ENCODE measurements at places on chromosomes 3 and 15.
A peak's percentile ranks its signal among the peaks of the same experiment; 100 is the strongest.

DNA sequence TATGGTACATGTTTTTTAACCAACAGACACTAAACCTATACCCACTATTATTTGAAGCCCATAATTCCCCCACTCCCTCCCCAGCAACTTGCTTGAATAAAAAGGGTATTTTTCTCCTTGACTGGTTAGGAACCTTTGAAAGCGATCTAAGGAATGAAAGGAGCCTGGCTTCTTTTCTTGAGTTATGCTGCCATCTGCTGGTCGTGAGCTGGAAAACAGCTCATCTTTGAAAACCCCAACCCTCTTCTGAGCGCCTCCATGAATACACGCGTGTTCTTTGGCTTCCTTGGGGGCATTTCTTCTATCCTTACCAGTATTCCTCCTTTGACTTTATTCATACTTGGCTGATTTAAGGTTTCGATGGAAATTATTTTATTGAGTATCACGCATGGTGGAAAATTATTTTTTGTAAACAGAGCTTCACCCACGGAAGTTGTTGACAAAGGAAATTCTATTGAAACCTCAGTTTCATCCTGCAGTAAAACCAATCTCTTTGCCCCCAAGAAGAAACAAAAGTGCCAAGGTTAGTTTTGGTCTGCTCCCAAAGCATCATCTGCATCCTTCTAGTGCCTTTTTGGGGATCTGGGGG lies 171.6 kb downstream of the SV2B start:
- peak; percentile 58 for DNase-seq

DNA sequence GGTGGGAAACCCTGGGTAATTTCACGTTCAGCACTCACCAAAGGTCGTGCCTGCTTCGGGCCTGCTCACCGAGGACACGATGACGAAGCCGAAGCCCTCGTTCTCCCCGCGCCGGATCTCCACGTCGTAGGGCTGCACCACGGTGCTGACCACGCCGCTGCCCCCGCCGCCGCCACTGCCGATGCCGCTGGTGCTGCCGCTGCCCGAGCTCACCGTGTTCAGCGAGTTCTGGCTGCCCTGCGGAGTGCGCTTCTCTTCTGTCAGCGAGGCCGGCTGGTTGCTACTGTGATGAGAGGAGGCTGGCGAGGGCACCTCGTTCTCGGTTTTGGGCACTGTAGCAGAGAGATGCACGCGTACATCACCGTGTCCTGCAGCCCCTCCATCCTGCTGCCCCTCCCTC lies 659.5 kb downstream of the MAGI1 start:
- DNase-seq, result no peak

GRCh38 chr3:185797108-185797881 lies 27.5 kb downstream of the IGF2BP2 start:
- DNase-seq, result no peak

GRCh38 chr3:193614430-193614829 lies 21.4 kb downstream of the OPA1 start:
- no peak for DNase-seq

- no peak for DNase-seq
Measured at GRCh38 chr15:41511331-41511898, 2.2 kb downstream of the LTK start.

DNA sequence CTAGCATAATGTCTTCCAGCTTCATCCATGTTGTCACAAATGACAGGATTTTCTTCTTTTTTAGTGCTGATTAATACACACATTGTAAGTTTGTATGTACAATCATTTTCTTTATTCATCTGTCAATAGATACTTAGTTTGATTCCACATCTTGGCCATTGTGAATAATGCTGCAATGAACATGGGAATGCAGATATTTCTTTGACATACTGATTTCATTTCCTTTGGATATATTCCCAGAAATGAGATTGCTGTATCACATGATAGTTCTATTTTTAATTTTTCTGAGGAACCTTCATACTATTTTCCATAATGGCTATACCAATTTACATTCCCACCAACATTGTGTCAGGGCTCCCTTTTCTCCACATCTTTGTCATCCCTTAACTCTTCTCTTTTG lies 117.9 kb downstream of the MEIS2 start:
- DNase-seq, result no peak

DNA sequence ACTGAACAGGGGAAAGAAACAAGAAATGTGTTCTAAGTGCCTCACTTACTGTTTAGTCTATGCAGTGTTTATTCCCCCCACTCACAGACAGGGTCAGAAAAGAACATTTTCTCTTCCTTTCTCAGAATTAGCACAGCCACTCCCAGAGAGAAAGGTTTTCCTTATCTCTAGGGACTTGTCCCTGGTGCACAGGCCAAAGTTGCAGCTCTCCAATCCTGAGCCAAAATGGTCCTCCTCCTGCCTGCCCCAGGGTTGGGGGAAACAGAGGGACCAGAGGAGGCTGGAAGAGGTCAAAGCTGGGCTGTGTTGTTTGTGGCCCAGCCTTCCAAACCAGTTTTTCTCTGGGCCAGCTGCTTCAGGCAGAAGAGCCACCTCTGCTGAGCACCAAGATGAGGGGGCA lies 12.0 kb downstream of the RAB6B start:
- DNase-seq, result no peak

- no peak for DNase-seq
Measured at GRCh38 chr3:141109751-141110150, 58.6 kb downstream of the SPSB4 start.

GRCh38 chr3:55751730-55752129 lies 264.6 kb upstream of the WNT5A start:
- no peak for DNase-seq

DNA sequence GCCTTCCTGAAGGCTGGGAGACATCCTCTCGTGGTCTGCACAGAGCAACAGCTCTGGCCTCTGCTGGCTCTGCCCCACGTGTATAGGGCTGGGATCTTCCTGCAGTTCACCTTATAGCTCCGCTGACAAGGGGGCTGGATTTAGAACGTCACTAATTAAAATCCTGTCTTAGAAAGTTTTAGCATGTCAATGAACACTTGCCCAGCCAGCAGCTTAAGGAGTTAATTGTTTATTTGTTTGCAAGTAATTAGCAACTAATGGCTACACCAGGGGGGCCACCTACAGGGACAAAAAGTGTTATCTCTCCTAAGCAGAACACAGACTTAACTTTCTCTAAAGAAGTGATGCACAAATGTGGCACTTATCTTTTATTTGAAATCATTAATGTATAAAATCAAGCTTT lies at the start of gene HESX1:
HESX1 (minus strand) TSS at position 84 of the 403 bp plus-strand sequence; CDS start at position 24, 60 bp downstream.
- DNase-seq, result no peak

- no peak for DNase-seq
Measured at GRCh38 chr15:64096668-64097384, 1.0 kb downstream of the SNX1 start.

DNA sequence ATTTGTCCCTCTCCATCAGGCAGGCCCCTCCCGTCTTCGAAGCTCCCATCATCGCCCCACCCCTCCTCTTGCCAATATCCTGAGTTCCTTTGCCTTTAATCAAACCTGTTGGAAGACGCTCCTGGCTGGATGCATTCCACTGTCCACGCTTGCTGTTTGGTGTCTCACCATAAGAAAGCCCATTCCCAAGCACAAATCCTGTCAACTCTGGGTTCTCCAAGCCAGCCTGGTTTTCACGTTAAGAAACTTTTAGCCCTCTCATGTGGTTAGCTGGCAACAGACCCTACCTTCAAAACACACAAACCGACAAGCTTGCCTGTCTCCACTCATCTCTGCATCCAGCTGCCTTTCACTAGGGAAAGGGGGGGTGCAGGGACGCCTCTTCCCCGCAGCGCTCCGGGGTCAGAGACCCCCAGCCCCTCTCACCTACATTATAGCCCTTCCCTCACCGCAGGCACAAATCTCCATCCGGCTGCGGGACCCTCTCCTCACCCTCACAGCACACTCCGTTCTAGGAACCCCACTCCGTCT lies 1.1 kb downstream of the GORASP1 start:
- no peak for DNase-seq

DNA sequence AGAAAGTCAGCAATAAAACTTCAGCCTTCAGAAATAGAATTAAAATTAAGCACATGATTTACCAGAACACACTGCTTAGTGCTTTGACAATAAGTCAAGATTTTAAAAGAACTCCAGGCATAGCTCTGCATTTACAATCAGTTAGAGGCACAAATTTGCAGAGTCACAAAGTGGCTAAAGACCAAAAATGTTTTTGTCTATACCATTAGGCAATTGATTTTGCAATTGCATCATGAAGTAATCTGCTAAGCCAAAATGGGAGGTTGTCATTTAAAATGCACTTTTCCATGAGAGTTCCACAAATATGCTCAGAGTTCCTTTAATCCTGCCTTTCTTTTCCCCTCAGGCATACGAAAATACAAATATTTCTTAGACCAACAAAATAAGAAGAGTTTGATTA lies 10.1 kb upstream of the DCP1A start:
- DNase-seq, result no peak

- DNase-seq, result no peak
Measured at GRCh38 chr3:4208556-4208955, 94.6 kb upstream of the SETMAR start.

DNA sequence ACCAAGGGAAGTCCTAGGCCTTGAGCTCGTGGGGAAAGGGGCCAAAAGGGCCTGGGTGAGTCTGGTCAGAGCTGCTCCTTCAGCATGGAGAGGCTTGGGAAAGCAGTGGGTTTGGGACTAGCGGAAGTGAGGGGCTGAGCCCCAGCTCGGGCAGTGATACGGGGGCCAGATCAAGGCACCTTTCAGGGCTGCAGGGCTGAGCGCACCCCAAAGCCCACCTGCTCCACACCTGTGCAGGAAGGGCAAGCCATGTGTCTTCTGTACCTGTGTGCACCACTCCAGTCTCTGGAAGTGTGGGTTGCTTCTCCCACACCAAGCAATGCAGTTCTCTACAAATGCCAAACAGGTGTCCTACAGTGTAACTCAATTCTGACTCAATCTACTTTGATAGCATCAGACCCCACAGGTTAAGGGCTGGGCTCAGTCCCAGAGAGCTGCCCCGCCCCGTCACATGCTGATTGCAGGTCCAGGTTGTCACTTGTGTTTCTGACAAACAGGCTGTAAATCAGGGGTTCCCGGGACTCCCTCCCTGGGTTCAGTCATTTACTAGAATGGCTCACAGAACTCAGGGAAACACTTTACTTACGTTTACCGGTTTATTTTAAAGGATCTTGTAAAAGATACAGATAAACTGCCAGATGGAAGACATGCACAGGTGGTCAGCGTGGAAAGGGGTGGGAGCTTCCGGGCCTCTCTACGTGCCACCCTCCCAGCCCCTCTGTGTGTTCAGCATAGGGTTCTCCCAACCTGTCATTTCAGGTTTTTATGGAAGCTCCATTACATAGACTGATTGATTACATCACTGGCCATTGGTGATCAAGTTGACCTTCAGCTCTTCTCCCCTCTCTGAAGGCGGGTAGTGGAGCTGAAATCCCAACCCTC lies 28.8 kb upstream of the KLF13 start:
- no peak for DNase-seq

DNA sequence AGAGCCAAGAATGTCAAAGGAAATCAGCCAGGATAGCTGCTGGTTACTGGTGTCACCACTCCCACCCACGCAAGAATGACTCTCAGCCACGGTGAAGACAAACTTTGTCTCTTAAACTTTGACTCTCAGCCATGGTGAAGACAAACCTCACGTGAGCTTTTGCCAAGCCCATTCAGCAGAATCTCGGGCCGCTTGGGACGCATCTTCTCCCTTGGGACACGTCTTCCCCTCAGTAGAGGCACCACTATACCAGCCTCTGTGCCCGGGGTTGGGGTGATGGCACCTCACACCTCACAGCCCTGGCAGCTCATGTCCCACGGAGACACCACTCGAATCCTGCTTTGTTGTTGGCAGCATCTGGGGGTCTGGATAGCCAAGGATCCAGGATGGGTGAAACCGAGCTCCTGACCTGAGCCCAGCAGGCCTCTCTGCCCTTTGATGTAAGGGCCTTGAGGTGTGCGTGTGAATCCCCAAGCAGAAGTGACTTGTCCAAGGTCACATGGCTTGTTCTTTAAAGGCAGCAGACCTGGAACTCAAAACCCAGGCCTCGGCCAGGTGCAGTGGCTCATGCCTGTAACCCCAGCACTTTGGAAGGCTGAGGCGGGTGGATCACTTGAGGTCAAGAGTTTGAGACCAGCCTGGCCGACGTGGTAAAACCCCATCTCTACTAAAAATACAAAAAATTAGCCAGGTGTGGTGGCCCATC lies 21.8 kb downstream of the RBPMS2 start:
- DNase-seq, result no peak

DNA sequence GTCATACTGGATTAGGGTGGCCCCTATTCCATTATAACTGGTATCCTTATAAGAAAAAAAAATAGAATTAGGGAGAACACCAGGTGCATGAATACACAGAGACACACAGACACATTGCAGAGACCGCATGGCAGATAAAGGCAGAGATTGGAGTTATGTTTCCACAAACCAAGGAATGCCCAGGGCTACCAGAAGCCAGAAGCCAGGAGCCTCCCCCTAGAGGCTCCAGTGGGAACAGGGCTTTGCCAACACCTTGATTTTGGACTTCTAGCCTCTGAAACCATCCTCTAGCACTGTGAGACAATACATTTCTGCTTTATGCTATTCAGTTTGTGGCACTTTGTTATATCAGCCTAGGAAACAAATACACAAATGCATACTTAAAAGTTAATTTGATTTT lies 10.4 kb downstream of the GOLM2 start:
- DNase-seq, result no peak

GRCh38 chr3:149657926-149658743 lies at the start of gene WWTR1:
Gene WWTR1, minus strand, starts transcription at chr3:149658025. Its CDS starts 719 bp downstream, at chr3:149657306.
- no peak for DNase-seq

DNA sequence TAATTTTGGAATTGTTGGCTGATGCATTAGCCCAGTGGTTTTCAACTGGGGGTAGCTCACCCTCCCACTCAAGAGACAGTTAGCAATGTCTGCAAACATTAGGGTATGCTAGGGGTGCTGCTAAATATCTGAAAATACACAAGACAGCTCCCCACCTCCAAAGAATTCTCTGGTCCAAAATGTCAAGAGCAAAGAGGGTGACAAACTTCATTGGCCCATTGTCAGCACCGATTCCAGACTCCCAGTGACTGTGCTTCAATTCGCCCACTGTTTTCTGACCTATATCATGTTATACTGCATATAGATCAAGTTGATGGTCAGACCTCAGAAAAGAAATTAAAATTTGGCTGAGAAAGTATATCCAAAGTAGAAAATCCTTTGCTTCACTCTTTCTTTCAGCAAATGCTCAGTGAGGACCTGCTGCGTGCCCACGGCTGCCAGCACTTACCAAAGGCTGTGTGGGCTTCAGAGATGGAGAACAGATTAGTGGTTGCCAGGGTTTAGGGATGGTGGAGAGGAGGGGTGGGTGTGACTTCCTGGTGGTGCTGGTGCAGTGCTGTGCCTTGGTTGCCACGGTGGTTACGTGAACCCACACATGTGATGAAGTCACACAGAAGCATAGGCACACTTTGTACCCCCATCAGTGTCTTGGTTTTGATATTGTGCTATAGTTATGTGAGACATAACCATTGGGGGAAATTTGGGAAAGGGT lies 204.0 kb downstream of the PLCL2 start:
- DNase-seq, result no peak

GRCh38 chr15:36898536-36899126 lies 201.7 kb downstream of the MEIS2 start:
- DNase-seq, result no peak

DNA sequence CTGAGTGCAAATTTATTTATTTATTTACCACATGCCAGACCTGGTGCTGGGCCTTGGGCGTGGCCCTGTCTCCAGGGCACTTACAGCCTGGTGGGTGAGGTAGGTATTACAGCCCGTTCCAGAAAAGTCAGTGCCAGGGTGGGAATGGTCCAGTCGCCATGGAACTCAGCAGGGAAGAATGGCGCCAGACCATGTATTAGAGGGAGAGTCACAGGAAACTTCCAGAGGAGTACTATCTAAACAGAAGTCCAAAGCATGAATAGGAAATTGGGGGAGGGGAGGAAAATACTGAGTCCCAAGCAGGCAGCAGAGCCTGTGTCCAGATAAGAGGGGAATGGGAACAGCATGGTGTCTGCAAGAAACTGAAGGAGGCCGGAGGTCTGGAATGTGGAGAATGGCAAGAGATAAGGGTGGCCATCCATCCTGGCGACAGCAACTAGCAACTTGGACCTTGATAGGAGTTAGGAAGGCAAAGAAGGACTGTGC lies 27.0 kb downstream of the SH3BP5 start:
- DNase-seq, result no peak
